ENCODE measurements at places on chromosomes 5 and 9. TPM values are rescaled to one million over a fixed set of nuclear protein-coding genes. Genes with fewer than 3 reads are reported as not detected.

DNA sequence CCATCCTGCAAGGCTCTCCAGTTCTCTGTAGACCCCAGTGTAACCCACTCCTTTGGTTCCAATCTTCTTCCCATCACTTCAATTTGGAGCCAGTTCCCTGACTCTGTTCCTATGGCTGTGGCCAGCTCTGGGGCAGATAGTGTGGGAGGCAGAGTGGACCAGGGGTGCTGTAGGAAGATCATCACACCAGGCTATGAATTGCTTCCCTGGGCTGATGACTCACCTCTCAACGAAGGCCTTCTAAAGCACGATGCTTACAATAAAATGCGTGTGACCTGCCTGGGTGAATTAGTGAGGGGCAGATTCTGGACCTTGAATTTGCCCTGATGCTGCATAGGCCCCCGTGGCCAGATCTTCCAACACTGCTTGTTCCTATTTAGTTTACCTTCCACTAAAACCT lies 289.7 kb downstream of the FBXL7 start:
- DNase-seq: no peak

- DNase-seq: no peak
Observed at GRCh38 chr5:81646469-81646995, 104.4 kb downstream of the SSBP2 start.

The FOXD4L5 gene
- total RNA-seq: not detected

The C9orf152 gene
- not detected for total RNA-seq

- DNase-seq: no peak
Observed at GRCh38 chr9:96139592-96140295, 162.2 kb downstream of the HSD17B3 start.

DNA sequence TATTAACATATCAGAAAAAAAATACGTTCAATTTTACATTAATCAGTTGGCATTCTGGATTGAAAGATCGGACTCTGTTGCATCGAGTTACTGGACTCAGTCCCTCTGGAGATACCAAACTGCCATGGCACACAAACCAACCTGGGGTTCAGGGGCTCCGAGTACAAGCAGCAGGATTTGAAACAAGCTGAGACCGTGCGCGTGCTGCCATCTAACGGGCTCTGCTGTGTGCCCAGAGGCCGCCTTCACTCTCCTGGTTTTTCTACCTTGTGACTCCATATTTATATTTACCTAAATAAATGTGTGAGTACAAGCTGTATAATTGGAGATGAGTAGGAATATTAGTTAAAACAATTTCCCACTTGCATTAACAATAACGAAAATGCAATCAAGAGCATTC lies 48.2 kb downstream of the ANXA1 start:
- peak; percentile 23 for DNase-seq

DNA sequence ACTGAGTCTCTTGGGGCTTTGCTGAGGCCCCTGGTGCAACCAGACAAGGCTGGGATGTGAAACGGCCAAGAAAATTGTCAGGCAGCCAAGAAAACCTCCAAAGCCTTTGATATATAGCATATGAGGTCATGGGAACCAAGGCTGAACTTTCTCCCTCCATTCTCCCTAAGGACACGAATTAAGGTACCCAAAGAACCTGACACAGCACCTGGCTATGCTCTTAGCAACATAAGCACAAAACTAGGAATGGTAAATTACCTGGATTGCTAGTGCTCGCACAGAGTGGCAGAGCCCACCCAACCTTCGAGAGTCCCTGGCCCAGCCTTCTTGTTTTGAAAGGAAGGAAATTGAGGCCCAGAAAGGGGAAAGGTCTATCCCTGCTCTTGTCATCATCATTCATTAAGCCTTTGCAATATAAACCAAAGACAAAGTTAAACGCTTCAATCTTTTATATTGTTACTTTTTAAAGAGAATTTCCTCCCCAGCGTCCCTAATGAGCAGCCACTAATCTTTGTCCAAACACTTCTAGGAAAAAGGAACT lies 220.0 kb upstream of the NR4A3 start:
- no peak for DNase-seq

DNA sequence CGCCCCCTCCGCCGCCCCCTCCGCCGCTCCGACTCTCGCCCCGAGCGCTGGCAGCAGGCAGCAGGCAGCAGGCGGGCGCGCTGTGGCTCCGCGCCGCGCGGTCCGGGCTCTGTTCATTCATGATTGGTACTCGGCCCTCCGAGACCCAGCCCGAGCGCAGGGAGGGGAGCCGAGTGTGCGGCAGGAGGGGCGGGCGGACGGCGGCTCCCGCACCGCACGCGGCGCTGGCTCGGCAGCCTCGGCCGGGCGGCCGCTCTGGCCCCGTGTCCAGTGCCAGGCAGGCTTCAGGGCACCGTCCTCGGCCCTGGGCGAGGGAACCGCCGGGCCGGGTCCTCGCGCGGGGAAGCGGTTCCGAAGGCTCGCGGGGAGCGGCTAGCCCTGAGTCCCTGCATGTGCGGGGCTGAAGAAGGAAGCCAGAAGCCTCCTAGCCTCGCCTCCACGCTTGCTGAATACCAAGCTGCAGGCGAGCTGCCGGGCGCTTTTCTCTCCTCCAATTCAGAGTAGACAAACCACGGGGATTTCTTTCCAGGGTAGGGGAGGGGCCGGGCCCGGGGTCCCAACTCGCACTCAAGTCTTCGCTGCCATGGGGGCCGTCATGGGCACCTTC lies at the start of gene KCNIP1:
TSS of gene KCNIP1 (plus strand) at position 31 of the 607 bp plus-strand sequence.
- no peak for DNase-seq

The RHOBTB3 gene
- total RNA-seq: 1.1 TPM

DNA sequence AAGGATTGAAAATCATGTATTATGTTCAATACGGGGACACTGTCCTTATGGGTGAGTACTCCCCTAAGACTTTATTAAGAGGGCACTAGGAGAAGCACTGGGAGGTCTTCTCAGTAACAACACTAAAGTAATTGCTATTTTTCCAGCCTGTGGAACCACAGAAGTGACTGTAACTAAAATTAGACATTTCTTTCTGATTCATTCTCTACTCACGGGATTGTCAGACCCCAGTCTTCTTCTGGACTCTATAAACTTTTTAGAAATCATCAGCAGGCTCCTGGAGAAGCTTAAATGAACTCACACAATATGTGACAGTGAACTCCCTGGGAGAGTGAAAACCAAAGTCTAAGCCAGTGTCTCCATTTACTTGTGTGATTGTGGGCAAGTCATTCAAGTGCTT lies 14.5 kb downstream of the TLR4 start:
- DNase-seq: no peak

GRCh38 chr9:134477342-134477925 lies 151.2 kb downstream of the RXRA start:
- no peak for DNase-seq

DNA sequence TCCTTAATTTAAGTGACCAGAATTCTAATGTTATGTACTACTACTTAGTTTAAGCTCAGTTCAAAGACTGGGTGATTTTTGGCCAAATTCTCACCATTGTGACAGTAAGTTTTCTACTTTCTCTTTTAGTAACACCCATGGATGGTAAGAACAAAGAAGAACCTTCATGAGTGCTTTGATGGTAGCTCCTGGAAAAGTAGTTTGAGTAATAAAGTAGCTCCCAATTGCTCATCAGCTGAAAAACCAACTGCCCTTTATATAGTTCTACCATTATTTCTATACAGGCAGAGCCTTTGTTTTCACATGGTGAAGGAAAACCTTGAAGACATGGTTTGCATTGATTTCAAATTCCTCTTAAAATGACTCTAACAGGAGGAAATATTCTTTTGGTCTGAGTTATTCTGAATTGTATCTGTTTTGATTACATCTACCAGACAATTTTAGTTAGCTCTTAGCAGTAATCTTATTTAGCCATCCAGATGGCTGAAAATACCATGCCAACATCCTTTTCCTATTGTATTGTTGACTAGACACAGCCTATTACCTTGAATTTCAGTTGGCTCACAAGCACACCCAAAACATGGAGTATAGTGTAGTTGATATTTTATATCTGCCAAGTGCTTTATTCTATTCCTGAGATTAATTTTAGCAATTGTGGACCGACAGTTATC lies 23.7 kb upstream of the STARD4 start:
- DNase-seq: no peak

The NEUROG1 gene
- not detected for total RNA-seq

DNA sequence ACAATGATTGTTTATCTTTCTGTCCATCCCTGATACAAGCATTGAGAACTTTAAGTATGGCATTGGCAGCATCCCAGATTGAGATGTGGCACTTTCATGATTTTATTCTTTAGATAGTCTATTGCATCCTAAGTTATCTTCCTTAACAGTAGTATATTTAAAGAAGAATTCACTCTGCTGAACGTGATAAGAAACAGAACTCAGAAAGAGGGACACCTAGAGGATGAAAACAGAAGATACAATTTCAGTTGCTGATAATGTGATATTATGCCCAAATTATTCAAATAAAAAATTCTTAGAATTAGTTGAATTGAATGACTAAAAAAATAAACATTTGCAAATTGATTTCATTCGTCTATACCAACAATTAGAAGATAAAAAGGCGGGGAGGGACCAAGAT lies 218.1 kb upstream of the DMRTA1 start:
- no peak for DNase-seq

The CDK7 gene
- 46.2 TPM for total RNA-seq

GRCh38 chr5:150272531-150272930 lies 17.0 kb downstream of the CAMK2A start:
- DNase-seq: peak; percentile 26

The IL5 gene
- total RNA-seq: 1.7 TPM

The SPATA31C1 gene
- not detected for total RNA-seq

The HMCN2 gene
- not detected for total RNA-seq

DNA sequence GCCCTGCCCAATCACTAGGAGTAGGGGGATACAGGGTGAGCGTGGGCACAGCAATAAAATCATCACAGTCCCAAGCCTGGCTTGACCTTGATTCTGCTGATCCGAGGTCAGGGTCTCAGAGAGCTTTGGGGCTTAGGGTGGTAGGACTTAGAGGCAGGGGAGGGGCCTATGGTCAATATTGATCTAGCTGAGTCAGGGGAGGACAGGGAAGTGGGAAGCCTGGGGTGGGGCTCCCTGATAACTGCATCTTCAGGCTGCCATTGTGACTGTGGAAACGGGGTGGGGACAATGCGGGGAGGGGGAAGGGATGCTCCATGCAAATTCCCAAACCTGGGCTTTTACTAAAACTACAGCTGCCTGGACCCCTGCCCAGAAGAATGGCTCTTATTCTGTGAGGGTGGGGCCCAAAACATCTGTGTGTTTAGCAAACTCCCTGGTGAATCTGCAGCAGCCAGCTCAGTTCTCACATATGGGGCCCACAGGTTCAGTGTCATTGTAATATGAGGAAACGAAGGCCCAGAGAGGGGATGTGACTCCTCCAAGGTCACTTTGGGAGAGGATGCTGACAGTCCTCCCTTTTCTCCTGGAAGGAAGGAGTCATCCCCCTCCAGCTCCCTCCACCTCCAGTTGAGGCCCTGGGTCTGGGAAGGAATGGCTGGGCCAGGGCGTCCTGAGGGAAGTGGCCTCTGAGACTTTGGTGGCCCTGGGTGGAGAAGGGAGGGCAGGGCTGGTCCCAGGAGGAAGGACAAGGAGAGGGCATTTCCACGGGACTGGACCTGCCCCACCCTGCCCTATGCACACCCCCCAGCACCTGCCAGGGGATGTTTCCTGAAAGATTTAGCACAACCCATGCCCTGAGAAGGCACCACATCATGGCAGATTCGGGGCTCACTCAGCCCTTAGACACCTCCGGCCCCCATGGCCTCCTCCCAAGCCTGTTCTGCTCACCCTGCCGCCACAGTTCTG lies 26.4 kb downstream of the SLC6A7 start:
- no peak for DNase-seq

DNA sequence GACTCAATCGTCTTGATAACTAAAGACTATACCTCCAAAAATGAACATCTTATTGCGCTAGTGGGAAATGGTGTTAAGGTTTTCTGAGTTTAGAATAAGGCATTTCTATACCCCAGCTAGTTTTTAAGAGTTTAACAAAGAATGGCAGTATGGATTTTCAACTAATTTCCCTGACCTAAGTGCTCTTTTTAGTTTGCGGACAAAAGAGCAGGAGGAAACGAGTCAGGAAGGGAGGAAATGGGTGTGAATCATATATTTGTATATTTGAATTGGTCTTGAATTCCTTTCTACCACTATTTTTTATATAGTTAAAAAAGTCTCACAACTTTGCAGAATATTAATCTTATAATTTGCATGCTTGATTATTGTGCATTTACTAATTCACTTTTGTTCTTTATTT lies 516.3 kb upstream of the ZNF608 start:
- no peak for DNase-seq

The ANGPTL2 gene
- not detected for total RNA-seq

- no peak for DNase-seq
Observed at GRCh38 chr5:23029290-23029689, 176.1 kb upstream of the CDH12 start.

DNA sequence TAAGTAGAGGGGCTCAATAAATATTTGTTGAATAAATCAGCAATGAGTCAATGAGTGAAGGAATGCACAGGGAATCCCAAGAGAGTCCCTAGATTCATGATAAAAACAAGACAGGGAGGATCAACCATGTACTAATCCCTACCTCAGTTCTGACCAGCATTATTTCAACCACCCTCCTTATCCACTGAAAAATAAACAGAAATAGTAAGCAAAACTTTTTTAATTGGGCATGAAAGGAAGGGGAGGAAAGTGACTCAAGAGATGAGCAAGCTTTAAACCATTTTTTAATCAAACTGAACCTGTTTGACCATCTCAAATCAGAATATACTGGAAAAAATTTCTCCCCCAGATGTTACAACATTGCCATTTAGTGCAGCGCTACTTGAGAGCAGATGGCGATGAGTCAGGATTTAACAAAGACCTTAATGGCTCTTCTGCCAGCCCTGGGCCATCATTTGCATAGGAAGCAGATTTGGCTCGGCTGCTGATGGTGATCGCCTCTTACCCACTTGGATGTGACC lies 194.8 kb upstream of the SLC30A5 start:
- DNase-seq: no peak

DNA sequence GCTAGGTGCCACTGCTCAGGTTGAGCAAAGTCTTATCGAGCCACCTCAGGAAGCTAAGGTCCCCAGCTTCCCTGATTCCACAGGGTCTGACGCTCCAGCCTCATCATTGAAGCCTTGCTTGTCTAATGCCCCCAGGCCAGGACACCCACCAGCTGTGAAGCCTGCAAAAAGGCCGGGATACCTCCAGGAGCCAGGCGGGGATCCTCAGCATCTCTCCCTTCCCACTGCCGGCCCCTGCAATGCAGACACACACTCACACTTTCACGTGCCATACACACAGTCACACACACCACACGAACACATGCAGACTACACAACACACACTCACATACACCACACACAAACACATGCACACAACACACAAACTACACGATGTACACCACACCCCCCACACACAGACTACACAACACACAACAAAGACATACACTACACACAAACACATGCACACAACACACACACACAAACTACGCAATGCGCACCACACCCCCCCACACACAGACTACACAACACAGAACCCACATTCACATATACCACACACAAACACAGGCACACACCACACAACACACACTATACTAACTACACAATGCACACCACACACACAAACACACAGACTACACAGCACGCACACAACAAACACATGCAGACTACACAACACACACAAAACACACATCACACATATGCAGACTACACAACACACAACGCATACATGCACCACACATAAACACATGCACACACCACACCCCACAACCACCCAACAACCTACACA lies 17.8 kb upstream of the S1PR3 start:
- no peak for DNase-seq
